ENCODE measurements at places on chromosomes 12 and 14.

DNA sequence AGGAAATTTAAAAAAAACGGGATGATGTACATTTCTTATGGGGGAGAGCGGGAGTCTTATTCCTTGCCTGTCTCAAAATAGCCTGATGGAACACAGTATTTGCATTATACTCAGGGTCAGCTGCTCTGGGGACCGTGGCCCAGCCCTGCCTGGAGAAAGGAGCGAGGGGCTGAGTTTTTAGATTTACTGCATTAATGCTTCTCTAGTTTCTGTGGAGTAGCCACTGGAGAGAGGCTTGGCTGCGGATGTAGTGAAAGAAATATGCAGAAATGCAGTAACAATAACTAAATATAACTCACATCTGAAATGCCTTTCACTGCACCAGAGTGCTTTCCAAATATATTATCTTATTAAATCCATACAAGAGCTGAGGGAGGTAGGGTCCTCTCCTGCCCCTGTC lies 87.6 kb upstream of the MAP1LC3B2 start:
- no peak for DNase-seq

DNA sequence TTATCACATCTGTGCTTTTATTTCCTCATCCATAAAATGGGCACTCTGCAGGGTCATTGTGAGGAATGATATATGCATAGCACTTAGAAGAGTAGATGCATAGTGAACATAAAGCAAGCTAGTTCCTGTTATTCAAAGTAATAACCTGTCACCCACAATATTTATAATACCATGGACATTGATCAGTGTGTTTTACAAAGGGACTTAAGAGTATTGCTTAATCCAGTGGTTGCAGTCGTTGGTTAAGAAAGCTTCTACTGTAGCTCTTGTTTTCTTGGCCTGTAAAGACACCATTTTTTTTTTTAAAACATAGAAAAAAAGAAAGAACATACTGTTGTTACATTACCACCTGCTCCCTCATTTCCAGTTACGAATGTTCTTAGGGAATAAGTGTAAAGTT lies 13.1 kb downstream of the METAP2 start:
- DNase-seq: no peak

DNA sequence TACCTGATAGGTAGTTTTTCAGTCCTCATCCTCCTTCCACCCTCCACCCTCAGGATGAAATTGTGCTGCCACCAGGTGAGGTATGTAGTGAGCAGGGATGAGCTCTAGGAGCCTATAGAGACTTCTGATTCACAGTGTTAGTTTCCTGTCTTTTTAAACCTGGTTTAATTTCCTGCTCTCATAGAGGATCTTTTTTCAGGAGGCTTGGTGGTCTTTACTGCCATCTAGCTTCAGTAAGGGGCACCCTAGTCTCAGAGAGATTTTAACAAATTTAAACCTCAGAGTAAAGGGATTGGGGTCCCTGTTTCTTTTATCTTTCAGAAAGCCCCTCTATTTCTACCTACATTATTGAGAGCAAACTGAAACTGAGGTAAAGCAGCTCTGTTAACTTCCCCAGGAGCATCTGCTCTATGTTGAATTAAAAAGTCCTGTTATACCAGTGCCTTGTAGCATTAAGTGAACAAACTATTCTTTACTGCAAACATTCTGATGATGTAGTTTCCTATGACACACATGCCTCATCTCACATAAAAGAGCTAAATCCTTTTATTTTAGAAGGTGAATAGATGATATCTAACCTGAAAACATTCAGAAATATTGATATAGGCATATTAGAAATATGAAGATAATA lies 172.2 kb upstream of the DDHD1 start:
- DNase-seq: no peak

DNA sequence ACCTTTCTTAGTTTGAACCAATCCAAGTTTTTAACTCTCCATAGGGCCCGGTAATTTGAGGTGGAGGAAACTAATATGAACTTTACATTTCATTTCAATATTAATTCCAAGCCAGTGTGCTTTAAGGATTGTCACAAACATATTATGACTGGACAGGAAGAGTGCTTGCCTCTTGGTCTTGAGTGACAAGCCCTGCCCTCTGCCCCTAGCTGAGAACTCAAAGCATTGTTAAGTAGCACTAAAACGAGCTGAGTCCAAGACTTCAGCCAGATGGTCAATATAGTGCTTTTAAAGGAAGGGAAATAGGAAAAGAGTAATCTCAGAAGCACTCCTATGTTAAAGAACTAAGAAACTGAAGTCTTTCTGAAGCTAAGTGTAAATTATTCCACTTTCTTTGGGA lies 17.1 kb downstream of the TRMT5 start:
- DNase-seq: no peak

GRCh38 chr12:76704693-76705092 lies 59.2 kb upstream of the ZDHHC17 start:
- no peak for DNase-seq

DNA sequence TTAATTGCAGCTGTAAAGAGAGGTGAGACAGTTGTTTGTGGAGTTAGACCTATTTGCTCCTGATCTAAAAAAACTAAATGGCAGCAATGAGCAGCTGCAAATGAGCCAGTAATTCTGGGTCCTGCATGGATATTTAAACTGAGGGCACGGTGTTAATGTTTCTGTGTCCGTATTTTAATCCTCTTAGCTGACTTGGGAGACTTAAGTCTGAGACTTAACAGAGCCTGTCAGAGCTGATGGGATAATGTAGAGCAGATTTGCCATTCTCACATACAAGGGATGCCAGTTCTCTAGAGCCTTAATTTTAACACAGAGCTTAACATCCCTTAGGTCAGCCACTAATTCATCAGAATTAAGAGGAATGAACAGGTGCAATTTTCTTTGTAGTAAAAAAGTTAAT lies 178.6 kb upstream of the PDE3A start:
- DNase-seq: no peak

DNA sequence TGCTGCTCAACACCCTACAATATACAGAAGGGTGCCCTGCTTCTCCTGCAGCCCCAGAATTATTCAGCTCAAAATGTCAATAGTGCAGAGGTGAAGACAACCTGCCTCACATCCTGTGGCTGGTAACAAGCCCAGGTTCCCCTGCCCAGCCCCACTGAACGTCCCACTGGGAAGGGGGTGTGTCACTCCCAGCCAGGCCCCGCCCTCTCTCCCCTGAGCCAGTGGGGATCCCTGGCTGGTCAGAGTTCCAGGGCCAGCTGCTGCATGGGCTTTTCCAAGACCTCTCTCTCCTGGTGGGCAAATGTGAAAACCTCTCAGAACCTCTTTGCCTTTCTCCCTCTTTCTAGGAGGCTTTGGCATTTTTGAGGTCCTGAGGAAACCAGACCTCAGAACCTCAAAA lies 13.7 kb upstream of the LHX5 start:
- DNase-seq: no peak

DNA sequence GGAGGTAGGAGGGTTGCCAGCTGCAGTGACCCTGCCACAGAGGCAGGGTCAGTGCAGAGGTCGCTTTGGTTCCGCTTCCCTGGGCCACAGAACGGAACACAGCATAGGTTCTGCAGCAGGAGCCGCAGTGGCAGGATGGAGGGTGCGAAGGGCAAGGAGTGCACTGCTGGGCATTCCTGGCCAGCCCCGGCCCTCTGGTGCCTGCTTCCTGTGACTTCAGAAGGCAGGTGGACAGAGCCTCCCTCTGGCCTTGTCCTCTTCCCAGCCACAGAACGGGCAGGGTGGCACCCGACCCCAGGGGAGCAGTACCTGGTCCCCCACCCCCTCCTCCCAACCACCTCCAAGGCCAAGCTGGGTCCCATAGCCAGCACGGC lies 37.7 kb downstream of the SLC8B1 start:
- no peak for DNase-seq

GRCh38 chr14:102353126-102353619 lies 9.5 kb downstream of the CINP start:
- DNase-seq: no peak

DNA sequence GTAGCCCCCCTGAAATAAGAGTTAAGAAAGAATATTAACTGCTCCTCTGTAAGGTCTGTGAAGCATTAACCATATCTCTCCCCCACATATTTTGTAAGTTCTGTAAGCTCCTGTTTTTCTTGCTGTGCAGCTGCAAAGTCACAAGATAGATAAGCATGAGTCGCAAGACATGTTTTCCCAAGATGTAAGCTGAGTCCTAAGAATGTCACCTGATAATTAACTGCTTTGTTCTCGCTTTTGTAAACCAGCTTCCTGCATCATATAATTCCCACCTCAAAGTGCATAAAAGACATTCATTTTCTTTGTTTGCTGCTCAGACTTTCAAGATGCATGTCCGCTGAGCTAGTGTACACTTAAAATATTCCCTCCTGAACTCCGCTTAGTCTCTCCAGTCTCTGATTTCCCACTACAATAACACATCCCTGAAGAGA lies 27.0 kb upstream of the PHC1 start:
- no peak for DNase-seq

DNA sequence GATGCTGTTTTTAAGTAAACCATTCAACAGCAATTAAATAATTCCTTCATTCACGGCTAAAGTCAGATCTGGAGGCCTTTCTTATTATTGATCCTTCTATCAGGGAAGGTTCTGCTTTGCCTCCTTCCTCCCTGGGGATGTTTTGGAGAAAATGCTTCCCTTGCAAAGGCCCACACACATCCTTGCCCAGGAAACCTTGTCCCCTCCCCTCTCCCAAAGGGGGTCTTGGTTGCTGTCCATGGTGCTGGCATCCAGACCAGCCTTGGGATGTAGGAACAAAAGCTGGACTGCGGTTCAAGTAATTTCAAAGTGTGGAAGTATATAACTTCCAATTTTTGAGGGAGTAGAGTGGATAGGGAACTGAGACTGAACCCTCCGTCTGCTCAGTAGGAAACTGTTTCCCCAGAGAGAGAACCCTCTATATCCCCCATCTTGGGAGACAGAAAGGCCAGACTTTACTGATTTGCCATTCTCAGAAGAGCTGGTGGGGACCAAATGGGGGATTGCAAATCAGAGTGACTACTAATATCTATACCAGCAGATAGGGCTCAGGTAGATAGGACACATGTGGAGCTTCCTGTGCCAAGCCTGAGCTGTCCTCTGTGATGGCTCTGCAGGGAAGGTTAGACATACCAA lies 5.6 kb downstream of the MARCHF9 start:
- no peak for DNase-seq

GRCh38 chr12:124676714-124677462 lies 109.5 kb upstream of the NCOR2 start:
- DNase-seq: no peak

DNA sequence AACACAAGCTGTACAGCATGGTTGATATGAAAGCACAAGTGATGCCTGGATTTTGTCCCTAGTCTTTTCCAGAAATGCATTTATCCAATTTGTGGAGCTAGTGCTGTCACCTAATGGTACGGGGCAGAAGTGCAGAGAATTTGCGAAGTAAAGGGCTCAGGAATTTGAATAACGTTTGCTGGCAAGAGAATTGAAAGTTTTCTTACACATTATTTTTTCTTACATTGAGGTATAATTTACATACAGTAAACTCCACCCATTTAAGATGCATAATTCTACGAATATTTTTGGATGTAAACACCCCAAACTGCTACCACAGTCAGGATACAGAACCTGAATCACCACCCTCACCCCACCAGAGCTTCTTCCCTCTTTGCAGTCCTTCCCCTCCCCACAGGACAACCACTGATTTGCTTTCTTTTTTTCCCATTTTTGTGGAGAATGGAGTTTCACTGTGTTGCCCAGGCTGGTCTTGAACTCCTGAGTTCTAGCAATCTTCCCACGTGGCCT lies 3.5 kb downstream of the AICDA start:
- DNase-seq: no peak

- no peak for DNase-seq
Measured at GRCh38 chr14:88231603-88232002, 91.5 kb downstream of the KCNK10 start.

GRCh38 chr12:24044941-24045703 lies 95.7 kb upstream of the SOX5 start:
- no peak for DNase-seq

GRCh38 chr12:112294793-112295192 lies 87.4 kb downstream of the HECTD4 start:
- no peak for DNase-seq

DNA sequence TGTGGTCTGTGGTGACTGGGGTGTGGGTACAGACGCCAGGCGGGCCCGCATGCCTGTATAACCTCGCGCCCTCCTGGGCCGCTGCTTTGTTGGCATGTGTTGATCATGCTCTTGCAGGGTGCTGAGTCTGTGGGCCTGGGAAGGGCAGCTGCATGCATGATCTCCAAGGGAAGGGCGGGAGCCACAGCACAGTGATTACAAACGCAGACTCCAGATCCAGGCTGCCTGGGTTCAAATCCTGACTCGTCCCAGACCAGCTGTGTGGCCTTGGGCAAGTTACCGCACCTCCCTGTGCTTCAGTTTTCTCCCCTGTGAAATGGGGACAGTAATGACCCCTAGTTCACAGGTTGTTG lies 24.0 kb downstream of the ADGRD1 start:
- DNase-seq: no peak

GRCh38 chr12:87827638-87828264 lies 201.4 kb downstream of the C12orf50 start:
- DNase-seq: no peak

GRCh38 chr12:44117337-44117736 lies 281.5 kb downstream of the TMEM117 start:
- no peak for DNase-seq

DNA sequence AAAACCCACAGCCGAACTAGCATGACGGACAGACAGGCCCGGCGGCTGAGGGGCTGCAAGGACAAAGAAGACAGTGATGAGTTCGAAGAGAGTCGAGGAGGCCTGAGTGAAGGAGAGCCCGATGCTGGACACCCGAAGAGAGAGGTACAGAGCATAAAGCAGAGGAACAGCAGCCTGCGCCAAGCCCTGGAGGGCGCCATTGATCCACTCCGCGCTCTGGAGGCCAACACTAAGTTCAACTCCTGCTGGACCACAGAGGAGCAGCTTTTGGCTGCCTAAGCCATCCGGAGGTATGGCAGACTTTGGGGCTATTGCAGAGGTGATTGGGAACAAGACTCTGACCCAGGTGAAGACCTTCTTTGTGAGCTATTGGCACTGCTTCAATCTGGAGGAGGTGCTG lies 7.8 kb upstream of the PLXNC1 start:
- DNase-seq: no peak

DNA sequence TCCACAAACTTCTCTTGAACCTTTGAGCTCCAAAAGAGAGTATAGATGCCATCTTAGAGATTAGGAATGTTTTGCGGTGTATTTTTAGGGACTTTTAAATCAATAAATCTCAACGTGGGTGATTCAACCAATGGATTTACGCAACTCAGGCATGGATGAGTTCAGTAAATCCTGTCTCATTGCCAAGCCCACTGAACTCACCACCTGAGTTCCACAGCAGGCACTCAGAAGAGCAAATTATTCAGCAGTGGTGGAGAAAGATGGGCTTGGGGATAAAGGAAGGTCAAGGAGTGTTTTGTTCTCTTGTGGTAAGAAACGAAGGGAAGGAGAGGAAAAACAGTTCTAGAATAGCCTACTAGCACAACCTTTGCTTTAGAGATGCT lies 68.7 kb upstream of the HMGA2 start:
- DNase-seq: no peak

GRCh38 chr14:31286456-31287293 lies 79.1 kb upstream of the HECTD1 start:
- no peak for DNase-seq

GRCh38 chr14:96105089-96105925 lies 66.1 kb downstream of the C14orf132 start:
- DNase-seq: no peak

- DNase-seq: no peak
Measured at GRCh38 chr14:88952901-88953300, 128.4 kb downstream of the TTC8 start.

Data from esophagus squamous epithelium (tissue), 5 donors.